Cortex of kidney (tissue), 1 donor: ENCODE measurements at places on chromosomes 6 and 20.

- no peak for DNase-seq
These were observed 109.8 kb downstream of the BACH2 start for GRCh38 chr6:90186637-90187371.

DNA sequence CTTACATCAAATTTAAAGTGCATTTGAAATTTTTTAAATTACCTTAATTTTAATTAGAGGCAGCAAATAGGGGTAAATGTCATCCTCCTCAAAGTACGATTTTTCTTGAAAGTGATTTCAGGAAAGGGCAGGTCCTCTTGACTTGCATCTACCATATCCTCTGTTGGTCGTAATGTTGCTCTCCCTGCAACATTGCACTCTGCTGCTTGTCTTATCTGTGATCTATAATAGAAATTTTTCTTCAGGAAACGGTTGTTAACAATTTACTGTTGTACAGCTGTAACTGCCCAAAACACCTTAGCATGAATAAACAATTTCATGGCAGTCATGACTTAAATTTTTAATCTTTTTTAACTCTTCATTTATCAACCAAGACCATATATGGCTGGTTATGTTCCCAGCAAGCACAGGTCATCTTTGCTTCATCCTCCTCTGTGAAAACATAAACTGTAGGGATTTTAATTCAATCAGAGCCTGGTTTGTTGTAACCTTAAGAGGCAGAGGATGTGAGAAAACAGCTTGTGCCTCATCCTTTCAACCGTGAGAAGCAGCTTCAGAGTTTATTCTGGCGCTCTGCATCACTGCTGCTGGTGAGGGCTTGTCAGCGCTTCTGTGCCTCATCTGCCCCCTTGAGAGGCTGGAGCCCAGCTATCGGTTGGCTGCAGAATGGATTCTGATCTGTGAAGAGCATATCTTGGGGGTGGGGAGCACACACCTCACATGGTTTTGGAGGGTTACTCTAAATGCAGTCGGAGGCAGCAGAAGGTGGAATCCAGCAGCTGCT, 56.0 kb downstream of the CTNNBL1 start:
- no peak for DNase-seq

DNA sequence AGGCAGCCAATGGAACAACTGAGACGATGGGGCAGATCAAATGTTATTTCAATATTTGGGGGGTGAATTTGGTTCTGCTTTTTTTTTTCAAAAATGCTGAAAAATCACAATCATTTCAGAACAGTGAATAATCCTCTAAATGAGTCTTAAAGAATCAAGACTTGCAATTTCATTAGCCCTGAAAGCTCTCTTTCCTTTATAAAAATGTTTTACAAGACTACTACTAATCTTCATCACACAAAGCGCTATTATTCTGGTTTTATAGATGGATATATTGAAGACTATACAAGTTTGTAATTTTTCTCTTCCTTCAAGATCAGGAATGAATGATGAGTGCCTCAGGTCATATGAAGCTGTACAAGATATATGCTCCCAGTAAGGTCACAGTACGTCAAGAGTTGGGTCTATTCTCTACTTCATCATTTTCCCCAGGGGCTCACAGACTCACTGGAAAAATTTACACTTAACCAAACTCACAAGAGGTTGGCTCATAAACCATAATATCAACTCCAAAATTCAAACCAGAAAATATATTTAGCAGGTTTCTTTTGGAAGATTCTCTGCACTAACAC, 19.5 kb downstream of the RNF24 start:
- no peak for DNase-seq

- DNase-seq: no peak
These were observed 34.2 kb downstream of the ANKRD60 start for GRCh38 chr20:58194175-58194791.

DNA sequence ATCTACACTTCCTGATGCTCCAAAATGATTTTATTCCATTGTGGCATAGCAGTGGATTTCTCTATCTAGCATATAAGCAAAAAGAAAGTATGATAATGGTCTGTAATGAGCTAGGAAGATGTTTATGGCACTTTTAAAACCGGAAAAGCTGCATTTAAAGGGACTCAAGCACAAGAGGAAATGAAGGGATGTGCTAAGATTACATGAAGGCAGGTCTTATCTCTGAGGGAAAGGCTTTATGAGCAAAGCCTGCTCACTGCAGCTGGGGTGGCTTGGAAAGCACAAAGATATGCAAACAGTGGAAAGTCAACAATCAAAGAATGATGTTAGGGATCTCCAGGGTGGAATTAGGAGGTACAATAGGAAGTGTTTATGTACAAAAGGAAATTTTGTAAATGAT, 138.2 kb downstream of the TENT5A start:
- DNase-seq: no peak

GRCh38 chr20:58076405-58076804, 152.0 kb downstream of the ANKRD60 start:
- no peak for DNase-seq

DNA sequence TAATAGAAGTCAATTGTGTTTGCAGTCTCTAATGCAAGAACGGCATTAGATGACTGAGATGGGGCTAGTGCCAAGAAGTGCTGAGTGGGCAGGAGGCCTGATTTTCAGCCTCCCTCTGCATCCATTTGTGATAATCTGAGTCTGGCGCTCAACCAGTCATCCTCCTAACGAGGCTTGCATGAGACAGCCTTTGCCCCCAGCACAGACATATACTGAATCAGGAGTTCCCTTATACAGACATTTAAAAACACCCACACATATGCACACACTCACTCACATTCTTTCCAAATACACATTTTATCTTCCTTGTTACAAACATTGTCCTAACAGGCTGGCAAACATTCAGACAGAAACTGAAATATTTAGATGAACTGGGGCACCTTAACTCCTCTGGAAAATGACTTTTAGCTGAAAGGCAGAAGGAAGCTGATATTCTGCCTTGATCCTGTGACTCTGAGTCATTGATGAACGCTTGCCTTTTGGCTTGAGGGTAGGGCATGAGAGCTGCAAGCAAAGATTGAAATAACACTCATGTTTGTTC, 562.3 kb downstream of the DHX35 start:
- DNase-seq: no peak

- no peak for DNase-seq
These were observed 29.4 kb upstream of the SYNCRIP start for GRCh38 chr6:85672050-85672449.

DNA sequence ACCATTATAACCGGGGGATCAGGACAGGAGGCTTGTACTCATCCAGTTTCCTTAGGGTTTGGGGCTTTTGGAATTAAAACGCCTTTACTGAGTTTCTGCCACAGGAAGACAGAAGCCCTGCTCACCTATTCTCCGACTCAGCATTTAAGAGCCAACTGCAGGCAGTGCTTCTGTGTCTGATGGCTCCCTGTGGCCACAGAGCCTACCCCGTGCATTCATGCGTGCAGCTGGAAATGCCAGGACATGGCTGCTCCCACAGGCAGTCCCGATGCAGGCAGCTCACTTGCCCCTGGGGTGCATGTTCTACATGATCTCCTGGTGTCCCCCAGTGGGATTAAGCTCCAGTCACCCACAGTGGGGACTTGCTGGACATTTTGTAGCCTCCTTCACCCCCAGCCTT, 22.2 kb downstream of the ZNF831 start:
- DNase-seq: no peak

DNA sequence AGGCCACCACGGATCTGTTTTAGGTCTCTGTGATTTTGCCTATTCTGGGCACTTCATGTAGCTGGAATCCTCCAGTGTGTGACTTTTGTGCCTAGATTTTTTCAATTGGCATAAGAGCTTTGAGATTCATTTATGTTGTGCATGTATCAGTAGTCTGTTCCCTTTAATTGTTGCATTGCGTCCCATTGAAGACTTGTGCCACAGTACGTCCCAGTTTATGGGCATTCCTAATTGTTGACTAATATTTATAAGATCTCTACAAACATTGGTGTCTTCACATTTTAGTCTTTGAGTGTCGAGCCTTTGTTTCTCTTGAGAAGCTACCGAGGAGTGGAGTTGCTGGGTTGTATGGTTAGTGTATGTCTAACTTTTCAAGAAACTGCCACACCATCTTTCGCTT, 704 bp upstream of the FAM210B start:
- no peak for DNase-seq

- no peak for DNase-seq
These were observed 528.9 kb downstream of the MAFB start for GRCh38 chr20:40160097-40160550.

DNA sequence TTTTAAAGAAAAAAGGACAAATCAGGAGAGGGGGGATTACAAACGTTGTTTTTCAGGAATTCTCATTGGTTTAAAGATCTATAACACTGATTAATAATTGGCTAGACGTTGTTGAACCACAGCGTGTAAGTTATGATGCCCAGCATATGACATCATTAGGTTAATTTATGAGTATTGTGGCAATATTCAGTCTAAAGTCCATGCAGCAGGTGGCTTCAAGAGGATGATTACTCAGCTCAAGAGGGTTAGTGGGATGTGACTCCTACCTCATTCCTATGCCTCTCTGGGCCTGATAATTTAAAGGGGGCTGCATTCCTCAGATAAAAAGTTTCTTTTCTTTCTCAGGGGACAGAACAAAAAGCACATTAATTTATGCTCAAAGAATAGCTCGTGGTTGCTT, 1309.0 kb downstream of the EPHA7 start:
- DNase-seq: no peak

GRCh38 chr20:33560026-33560425, 70.1 kb downstream of the CBFA2T2 start:
- no peak for DNase-seq

GRCh38 chr6:90175627-90176538, 120.8 kb downstream of the BACH2 start:
- DNase-seq: no peak

- no peak for DNase-seq
These were observed 90.0 kb upstream of the DTNBP1 start for GRCh38 chr6:15752820-15753219.

- no peak for DNase-seq
These were observed 488.6 kb upstream of the SULF2 start for GRCh38 chr20:48273843-48274242.

DNA sequence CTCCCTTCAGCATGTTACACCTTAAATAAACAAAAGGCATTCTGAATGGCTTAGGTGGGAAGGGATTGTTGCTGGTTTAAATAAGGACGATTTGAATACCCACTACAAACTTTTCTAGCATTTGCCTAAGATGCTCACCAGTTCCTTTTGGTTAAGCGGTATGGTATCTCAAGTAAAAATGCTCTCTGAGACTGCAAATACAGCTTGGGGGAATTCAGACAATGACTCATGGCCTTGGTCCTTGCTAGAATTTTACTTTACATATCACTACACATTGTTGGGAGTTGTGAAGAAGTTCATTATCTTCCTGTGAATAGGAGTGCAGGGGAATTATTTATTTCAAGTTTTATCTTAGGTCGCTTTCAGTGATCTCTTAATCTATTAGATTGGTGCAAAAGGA, 670.7 kb downstream of the UTRN start:
- DNase-seq: no peak

GRCh38 chr20:45959126-45959525, 12.9 kb downstream of the ZNF335 start:
- DNase-seq: no peak

- DNase-seq: no peak
These were observed 889.1 kb upstream of the MAP3K7 start for GRCh38 chr6:91476000-91476399.

GRCh38 chr6:82362144-82362543, 1.5 kb upstream of the TPBG start:
- DNase-seq: no peak

- DNase-seq: no peak
These were observed 23.3 kb upstream of the SGK2 start for GRCh38 chr20:43535370-43536004.

DNA sequence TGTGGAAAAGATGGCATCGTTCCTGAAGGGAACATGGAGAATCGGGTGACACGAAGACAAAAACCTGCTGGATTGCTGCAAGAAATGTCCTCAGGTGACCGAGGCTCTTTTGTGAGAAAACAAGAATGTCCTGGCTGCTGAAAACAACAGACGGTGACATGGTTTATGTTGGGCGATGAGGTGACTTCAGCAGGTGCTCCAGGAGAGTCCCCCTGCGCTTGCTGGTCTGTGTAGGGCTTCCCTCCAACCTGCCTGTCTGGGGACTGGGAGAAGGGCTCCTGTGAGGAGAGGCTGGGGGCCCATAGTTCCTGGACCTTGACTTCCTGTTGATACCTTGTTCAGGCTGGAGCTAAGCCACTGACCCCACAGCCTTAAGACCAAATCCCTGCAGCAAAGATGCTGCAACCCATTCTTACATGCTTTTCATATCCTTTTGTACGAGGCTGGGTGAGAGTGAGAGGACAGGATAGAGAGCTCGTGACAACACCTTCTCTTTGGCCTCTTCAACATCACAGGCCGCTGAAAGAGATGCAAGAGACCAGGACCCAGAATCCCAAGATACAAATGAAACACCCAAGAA, 134.8 kb downstream of the CD83 start:
- DNase-seq: no peak

DNA sequence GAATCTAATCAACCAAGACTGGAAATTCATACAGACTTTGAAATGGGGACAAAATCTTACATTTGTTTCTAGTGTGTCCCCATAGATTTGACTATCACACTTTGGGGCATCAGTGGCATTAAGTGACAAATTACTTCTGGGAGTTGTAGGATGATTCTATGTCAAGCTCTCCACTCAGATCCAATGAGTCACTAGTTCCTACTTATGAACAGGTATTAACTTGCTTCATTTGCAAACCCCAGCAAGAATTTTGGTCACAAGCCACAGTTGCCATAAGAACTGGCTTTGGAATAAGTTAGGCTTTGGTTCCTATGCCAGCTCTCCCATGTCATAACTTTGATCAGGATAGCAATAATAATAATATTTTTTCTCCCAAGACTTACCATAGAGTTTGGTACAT, 77.6 kb upstream of the PTPRK start:
- no peak for DNase-seq

- DNase-seq: no peak
These were observed 14.4 kb downstream of the GSS start for GRCh38 chr20:34941226-34941625.

DNA sequence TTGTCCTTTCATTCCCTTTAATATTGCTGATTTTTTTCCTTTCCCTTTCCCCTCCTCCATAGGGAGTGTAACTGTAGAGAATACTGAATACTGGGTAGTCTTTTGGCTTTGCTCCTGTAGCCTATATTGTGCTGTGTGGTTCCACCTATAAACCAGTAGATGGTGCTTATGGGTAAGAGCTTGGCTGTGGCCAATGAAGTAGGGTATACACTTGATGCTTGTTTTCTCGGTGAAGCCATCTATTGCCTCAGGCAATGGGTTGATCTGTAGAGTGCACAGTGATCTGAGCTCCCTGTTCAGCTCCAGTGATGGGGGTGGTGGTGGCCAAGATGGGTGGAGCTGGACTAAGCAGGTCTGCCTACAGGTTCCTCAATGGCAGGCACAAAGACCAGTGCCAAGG, 203.3 kb upstream of the IMPG1 start:
- no peak for DNase-seq

GRCh38 chr6:47149554-47149953, 107.4 kb upstream of the ADGRF1 start:
- no peak for DNase-seq
